SHP77 (cell line): ENCODE measurements at places on chromosomes 3 and 15.

DNA sequence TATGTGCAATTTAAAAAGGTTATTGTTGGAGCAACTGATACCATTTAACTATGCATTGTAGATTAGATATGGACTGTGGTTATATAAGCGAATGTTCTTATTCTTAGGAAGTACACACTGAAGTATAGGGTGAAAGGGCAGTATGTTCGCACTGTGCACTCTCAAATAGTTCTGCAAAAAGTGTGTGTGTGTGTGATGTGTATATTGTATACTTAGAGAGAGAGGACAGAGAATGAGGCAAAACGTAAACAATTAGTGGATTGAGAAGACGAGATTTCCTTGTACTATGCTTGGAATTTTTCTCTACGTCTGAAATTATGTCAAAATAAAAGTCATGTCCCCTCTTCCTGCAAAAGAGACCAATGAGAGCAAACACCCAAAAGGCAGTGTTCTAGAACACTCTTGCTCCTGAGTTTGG, 30.4 kb downstream of the LSM3 start:
- no peak for DNase-seq

- DNase-seq: no peak
Observed at GRCh38 chr3:12658593-12659058, 5.3 kb downstream of the RAF1 start.

GRCh38 chr3:16936233-16936632, 51.5 kb downstream of the PLCL2 start:
- DNase-seq: no peak

DNA sequence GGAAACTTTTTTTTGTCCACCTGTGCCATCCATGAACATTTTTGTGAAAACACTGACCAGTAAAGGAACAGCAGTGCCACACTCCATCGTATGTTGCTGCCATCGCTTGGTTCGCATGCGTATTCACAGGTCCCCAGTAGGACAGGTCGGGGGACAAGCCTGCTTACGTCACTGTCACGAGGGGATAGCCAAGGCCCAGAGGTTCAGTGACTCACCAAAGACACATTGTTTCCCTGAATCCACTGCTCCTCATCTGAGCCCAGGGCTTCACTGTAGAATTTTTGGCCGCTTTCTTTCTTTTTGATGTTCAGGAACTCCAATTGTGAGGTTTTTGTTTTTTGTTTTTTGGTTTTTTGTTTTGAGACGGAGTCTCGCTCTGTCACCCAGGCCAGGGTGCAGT, 5.9 kb downstream of the ADPRH start:
- DNase-seq: no peak

GRCh38 chr3:64924961-64925360, 237.2 kb upstream of the ADAMTS9 start:
- no peak for DNase-seq

GRCh38 chr3:119690043-119690656, 12.7 kb upstream of the CFAP91 start:
- no peak for DNase-seq

GRCh38 chr3:120681506-120682038, 467 bp downstream of the HGD start:
- DNase-seq: no peak

- no peak for DNase-seq
Observed at GRCh38 chr3:151443583-151443982, 17.3 kb downstream of the IGSF10 start.

GRCh38 chr3:15354485-15354884, 22.1 kb upstream of the SH3BP5 start:
- DNase-seq: no peak
